ENCODE measurements at places on chromosomes 12 and 14. TPM values are rescaled to one million over a fixed set of nuclear protein-coding genes. Genes with fewer than 3 reads are reported as not detected.

- H3K4me1 ChIP-seq = peaks cover 60% of the 10 kb centered on the region
- no peaks in the 10 kb centered on the region for H3K27me3 ChIP-seq
- no peaks in the 10 kb centered on the region for H3K36me3 ChIP-seq
- no peak for DNase-seq
Observed at GRCh38 chr14:91392623-91393303, 24.9 kb downstream of the CCDC88C start.

GRCh38 chr14:90774316-90774715, 41.9 kb downstream of the TTC7B start:
- peaks cover 15% of the 10 kb centered on the region for H3K36me3 ChIP-seq
- H3K4me1 ChIP-seq = no peaks in the 10 kb centered on the region
- no peak overlapping the region for H3K4me3 ChIP-seq
- no peak for DNase-seq

Gene PRB2
- total RNA-seq = not detected

DNA sequence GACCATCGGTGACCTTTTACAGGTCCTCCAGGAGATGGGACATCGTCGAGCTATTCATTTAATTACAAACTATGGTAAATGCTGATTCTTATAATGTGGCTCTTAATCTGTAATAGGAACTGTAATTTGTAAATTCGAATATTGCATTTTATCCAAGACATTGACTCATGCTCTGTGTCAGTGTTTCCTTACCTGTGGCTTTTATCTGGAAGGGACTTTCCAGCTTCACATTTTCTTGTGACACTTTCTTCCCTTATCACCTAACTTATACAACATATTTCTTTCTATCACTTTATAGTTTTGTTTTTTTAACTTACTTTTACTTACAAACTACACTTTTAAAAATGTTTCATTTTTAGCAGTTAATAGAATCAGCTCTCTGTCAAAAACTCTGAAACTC, 14.8 kb downstream of the IRAK3 start:
- H3K4me1 ChIP-seq = no peaks in the 10 kb centered on the region
- no peak overlapping the region for H3K4me3 ChIP-seq
- no peak overlapping the region for H3K27ac ChIP-seq
- peaks cover 22% of the 10 kb centered on the region for H3K27me3 ChIP-seq

- H3K4me3 ChIP-seq = no peak overlapping the region
- peaks cover 13% of the 10 kb centered on the region for H3K27me3 ChIP-seq
- H3K27ac ChIP-seq = no peak overlapping the region
- no peaks in the 10 kb centered on the region for H3K36me3 ChIP-seq
- DNase-seq = no peak
Observed at GRCh38 chr14:94960285-94961001, 190.5 kb upstream of the GSC start.

DNA sequence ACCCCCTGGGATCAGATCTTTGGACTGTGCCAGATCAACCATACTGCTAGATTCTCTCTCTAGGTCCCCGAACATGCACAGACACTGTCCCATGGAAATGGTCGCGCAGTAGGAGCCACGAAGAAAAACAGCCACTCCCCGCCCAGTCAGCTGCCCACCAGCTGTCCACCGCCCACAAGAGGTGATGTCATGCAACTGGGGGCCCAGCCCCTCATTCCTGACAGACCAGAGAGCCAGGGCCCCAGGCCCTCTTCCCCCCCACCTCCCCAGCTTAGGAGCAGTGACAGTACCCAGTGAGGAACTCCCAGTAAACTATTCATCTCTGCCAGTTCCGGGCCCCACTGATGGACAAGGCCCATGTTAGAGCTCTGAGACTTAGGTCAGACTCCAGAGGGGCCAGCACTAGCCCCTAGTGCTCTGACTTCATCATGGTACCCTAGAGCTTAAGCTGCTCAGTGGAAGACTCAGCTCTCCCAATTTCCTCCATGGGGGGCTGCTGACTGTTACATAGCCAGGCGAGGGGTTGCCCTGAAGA, 3.7 kb upstream of the TAMALIN start:
- H3K27ac ChIP-seq = no peak overlapping the region
- H3K27me3 ChIP-seq = peaks cover 28% of the 10 kb centered on the region
- H3K4me3 ChIP-seq = peak overlapping the region; percentile 10

Gene INSM2
- 0.12 TPM for total RNA-seq

Gene IFI27
- 15.5 TPM for total RNA-seq

GRCh38 chr12:124006085-124006845, 33.2 kb downstream of the ZNF664 start:
- no peak overlapping the region for H3K4me3 ChIP-seq
- peaks cover 33% of the 10 kb centered on the region for H3K4me1 ChIP-seq
- peaks cover 13% of the 10 kb centered on the region for H3K36me3 ChIP-seq
- no peaks in the 10 kb centered on the region for H3K27me3 ChIP-seq
- DNase-seq = no peak

All from type B pancreatic cell (in vitro differentiated cells).